ENCODE measurements at places on chromosomes 13 and 19.

GRCh38 chr19:40605216-40605971 is 4.2 kb downstream of the LTBP4 start:
- DNase-seq, result peak; percentile 95
- peaks cover 16% of the 10 kb centered on the region for H3K27me3 ChIP-seq
- H3K4me3 ChIP-seq, result peak overlapping the region; percentile 94
- H3K27ac ChIP-seq, result peak overlapping the region; percentile 90
- peaks cover 61% of the 10 kb centered on the region for H3K4me1 ChIP-seq
- peaks cover 3% of the 10 kb centered on the region for H3K36me3 ChIP-seq

DNA sequence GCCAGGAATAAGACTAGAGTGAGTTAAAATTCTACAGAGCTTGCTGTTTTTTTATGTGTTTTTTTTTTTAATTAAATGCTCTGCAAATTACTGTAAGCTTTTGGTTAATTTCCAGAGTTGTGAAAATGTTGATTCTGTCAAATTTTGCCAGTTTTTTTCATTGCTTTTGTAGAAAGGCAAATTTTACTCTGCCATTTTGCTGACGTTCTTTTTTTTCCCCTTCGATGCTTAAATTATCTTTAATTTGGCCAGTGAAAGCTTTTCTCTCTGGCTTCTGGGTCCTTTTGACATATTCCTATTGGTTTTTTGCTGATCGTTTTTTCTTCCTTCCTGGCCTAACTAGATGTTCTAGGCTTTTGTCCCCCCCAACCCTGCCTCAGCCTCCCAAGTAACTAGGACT is 23.8 kb upstream of the EVI5L start:
- no peak overlapping the region for H3K4me3 ChIP-seq
- no peak overlapping the region for H3K27ac ChIP-seq
- peaks cover 7% of the 10 kb centered on the region for H3K4me1 ChIP-seq
- DNase-seq, result no peak
- peaks cover 4% of the 10 kb centered on the region for H3K36me3 ChIP-seq

DNA sequence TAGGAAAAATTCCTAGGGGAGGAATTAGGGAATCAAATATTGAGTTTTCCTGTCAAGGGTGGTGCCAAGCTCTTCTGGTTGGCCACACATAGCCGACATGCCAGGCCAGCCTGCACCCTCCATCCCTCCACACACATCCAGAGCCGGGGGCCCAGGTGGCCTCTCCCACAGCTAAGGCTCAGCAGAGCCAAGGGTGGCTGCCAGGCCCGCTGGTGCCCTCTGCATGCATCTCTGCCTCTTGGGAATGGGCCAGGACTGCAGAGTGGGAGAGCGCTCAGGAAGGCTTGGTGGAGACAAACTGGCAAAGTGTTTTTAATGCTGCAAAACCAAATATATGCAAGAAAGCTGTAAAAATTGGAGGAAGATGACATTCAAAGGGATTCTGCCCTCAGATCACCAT is 42.7 kb upstream of the GAS6 start:
- peaks cover 40% of the 10 kb centered on the region for H3K27me3 ChIP-seq
- H3K4me1 ChIP-seq, result no peaks in the 10 kb centered on the region
- DNase-seq, result no peak
- no peaks in the 10 kb centered on the region for H3K36me3 ChIP-seq
- H3K27ac ChIP-seq, result no peak overlapping the region

DNA sequence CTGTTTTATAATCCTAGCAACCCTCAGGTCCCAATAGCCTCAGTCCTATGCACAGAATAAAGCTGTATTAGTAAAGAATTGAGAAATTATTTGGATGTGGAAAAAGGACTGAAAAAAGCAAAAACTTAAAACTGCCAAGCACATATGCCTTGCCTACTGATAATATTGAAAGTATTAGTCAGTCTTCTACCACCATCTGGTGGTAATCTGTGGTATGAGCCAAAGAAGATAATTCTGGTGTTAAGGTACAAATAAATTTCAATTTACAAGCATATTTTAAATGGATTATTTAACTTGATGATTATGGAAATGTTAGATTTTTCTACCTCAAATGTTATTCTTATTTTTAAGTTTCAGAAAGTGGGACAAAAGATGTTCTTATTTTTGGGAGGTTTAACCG is 460.3 kb upstream of the KLHL1 start:
- H3K4me3 ChIP-seq, result no peak overlapping the region
- H3K36me3 ChIP-seq, result no peaks in the 10 kb centered on the region
- H3K27me3 ChIP-seq, result no peaks in the 10 kb centered on the region
- no peak for DNase-seq
- H3K4me1 ChIP-seq, result no peaks in the 10 kb centered on the region
- H3K27ac ChIP-seq, result no peak overlapping the region

- peaks cover 48% of the 10 kb centered on the region for H3K4me1 ChIP-seq
- DNase-seq, result no peak
- H3K36me3 ChIP-seq, result peaks cover 33% of the 10 kb centered on the region
- no peak overlapping the region for H3K27ac ChIP-seq
- H3K27me3 ChIP-seq, result no peaks in the 10 kb centered on the region
- H3K4me3 ChIP-seq, result peak overlapping the region; percentile 87
These were observed 1.6 kb downstream of the TEX30 start for GRCh38 chr13:102772042-102772425.

- no peak overlapping the region for H3K27ac ChIP-seq
- H3K36me3 ChIP-seq, result no peaks in the 10 kb centered on the region
- H3K27me3 ChIP-seq, result no peaks in the 10 kb centered on the region
- no peak overlapping the region for H3K4me3 ChIP-seq
- peaks cover 4% of the 10 kb centered on the region for H3K4me1 ChIP-seq
These were observed 161.5 kb downstream of the COG6 start for GRCh38 chr13:39816936-39817335.

DNA sequence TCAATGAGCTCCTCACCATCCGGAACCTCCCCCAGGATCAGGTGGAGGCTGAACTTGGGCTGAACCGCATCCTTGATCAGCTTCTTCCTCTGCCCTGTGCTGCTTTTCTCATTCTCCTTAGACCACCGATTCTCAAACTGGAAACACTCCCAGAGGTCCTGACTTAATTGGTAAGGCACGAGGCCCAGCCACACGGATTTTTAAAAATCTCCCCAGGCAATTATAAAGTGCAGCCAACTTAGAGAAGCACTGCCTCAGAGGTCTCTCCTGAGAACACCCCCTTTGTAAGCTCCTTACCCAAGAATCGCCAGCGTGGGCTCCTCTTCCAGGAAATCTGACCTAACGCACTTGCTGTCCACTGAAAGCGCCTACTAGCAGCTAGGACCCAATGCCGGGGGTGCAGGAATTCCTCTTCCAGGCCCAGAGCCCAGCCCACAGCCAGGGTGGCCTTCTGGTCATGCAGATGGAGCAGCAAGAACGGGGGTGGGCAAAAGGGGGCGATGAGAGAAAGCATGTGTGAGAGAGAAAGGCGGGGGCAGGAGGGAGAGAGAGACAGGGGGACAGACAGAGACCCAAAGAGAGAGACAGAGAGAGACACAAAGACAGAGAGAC is 66.9 kb upstream of the CACNA1A start:
- DNase-seq, result no peak
- peaks cover 3% of the 10 kb centered on the region for H3K27me3 ChIP-seq
- H3K36me3 ChIP-seq, result no peaks in the 10 kb centered on the region
- no peak overlapping the region for H3K27ac ChIP-seq

GRCh38 chr13:99756281-99756680 is 215.3 kb downstream of the ZIC5 start:
- no peak overlapping the region for H3K27ac ChIP-seq
- H3K4me3 ChIP-seq, result no peak overlapping the region
- H3K36me3 ChIP-seq, result no peaks in the 10 kb centered on the region
- H3K27me3 ChIP-seq, result no peaks in the 10 kb centered on the region
- DNase-seq, result no peak
- no peaks in the 10 kb centered on the region for H3K4me1 ChIP-seq

DNA sequence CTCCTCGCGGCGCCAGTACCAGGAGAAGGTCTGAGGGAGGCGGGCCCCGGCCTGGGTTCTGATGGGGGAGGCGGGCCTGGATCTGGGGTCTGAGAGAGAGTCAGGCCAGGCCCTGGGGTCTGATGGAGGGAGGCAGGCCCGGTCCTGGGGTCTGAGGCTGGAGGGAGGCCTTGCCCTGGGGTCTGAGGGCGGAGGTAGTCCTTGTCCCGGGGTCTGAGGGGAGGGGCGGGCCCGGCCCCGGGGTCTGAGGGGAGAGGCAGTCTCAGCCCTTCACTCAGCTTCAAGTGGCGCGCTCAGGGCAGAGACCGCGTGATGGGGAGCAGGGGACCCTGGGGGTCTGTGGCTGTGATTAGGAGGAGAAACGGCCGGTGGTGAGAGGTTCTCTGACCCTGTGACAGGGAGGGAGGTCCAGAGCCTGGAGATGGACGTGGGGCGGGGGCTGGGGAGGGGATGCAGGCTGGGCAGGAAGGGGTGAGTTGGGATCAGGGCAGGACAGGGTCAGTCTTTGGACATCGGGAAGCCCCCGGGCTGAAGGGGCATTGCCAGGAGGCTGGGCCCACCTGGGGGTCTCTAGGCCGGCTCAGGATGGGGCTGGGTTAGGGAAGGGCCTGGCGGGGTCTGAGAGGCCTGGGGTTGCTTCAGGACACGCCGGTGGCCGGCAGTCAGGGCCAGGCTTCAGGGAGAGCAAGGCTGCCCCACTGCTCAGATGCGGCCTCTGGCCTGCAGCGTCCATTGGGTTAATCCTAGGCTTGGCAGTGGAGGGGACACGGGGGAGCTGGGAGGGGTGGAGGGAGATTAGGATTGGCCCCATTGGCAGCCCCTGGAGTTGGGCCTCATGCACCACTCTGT is 18.7 kb downstream of the HCN2 start:
- H3K27ac ChIP-seq, result no peak overlapping the region
- no peak overlapping the region for H3K4me3 ChIP-seq
- no peak for DNase-seq
- peaks cover 3% of the 10 kb centered on the region for H3K36me3 ChIP-seq
- no peaks in the 10 kb centered on the region for H3K27me3 ChIP-seq

DNA sequence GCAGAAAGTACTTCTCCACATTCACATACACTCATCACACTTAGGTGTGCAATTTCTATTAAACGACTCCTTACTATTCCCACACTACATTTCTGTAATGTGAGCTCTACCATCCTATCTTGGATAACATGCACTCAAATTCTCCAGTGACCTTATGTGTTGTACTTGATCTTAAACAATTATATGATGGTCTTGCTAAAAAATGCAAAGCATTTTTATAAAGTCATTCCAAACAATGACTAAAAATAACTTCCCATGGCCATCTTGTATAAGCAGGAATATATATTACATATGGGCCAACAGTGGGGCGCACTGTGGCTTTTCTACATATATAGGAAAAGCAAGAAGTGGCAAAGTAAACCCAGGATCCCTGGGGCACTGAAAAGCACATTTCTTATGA is 155.5 kb downstream of the FLT1 start:
- H3K4me3 ChIP-seq, result no peak overlapping the region

DNA sequence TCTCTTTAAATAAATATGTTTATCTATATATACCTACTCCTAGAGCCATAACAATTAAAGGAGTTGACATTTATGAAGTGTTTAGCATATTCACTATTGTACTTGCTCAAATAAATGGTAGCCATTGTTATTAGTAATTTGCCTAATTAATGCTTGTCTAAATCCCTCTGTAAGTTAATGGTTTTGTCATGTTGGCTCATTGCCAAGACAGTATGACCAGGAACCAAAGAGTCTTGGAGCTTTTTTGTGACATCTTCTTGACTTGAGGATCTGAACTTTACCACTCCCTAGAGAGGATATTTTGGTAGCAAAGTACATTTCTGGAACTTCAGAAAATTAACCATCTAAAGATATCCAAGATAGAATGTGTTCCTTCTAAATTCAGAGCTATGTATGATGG is 15.5 kb downstream of the FRY start:
- peaks cover 7% of the 10 kb centered on the region for H3K36me3 ChIP-seq
- no peak overlapping the region for H3K4me3 ChIP-seq
- peaks cover 3% of the 10 kb centered on the region for H3K27me3 ChIP-seq
- H3K4me1 ChIP-seq, result peaks cover 37% of the 10 kb centered on the region
- no peak overlapping the region for H3K27ac ChIP-seq

DNA sequence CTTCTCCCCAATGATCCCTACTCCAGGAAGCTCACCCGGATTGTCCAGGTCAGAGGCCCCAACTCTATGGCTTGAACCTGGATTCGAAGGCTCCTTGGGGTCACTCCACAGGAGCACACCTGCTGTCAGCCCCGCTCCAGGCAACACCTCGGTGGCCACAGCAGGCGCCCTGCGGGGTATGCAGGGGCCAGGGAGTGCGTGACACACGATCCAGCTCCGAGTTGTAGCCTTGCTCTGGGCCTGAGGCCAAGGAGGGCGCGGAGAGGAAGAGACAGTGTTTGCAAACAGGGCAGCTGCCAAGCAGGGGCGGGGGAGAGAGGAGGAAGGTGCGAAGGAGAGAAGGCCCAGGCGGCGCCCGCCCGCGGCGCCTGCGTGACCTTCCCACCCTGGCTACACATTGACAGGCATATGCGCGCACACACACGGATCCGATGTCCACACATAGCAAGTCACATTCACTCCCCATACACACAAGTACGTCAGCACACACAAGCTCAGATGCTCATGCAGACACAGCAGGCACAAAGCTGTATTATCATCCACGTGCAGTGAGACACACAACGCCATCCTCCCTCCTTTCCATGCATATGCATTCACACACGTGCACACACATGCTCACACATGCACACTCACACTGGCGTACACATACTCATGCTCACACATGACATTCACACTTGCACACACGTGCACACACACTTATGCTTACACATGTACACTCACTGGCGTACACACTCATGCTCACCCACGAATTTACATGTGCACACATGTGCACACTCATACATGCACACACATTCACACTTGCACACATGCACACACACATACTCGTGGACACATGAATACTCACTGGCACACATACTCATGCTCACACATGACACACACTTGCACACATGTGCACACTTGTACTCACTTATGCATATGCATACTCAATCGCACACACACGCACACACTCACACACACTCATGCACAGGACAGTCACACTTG is 10.4 kb downstream of the SBK2 start:
- no peak overlapping the region for H3K27ac ChIP-seq
- DNase-seq, result no peak
- H3K4me3 ChIP-seq, result no peak overlapping the region
- no peaks in the 10 kb centered on the region for H3K4me1 ChIP-seq

GRCh38 chr13:76883236-76883635 is 3.0 kb downstream of the KCTD12 start:
- peaks cover 4% of the 10 kb centered on the region for H3K36me3 ChIP-seq
- no peak overlapping the region for H3K4me3 ChIP-seq
- no peak overlapping the region for H3K27ac ChIP-seq
- H3K27me3 ChIP-seq, result peaks cover 16% of the 10 kb centered on the region
- peaks cover 37% of the 10 kb centered on the region for H3K4me1 ChIP-seq
- no peak for DNase-seq

DNA sequence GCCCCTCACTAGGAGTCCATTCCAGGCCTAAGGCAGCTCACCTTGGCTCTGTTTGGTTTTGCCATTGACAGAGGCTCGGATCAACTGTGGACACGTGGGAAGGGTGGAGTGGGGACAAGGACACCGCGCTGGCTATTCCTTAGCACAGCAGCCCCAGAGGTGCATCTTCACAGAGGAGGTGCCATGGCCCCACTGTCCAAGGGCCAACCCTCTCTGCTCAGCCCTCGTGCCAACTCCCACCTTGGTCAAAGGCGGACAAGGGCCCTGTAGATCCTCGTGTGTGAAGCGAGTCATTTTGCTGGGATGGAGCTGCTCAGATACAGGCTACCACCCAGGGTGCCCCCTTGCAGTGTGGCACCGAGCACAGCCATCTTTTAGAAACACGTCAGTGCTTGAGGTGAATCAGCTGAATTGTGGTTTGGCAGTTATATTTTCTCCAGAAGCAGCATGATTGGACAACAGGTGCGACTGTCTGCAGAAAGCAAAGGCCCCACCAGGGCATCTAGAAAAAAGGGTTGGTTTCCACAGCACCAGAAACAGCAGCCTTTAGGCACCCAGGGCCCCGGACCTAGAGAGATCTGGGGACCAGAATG is 192.1 kb upstream of the GPR12 start:
- no peak overlapping the region for H3K27ac ChIP-seq
- H3K4me1 ChIP-seq, result no peaks in the 10 kb centered on the region
- H3K36me3 ChIP-seq, result no peaks in the 10 kb centered on the region

All from activated CD4-positive, alpha-beta T cell treated with anti-CD3 and anti-CD28 coated beads, Interleukin-2, amount 10 ng/mL, durations not matched to agents 24 days and 14 days (primary cell).